ENCODE measurements at places on chromosomes 11 and 22.

GRCh38 chr11:98177925-98178324 is 842.8 kb upstream of the CNTN5 start:
- DNase-seq = no peak

DNA sequence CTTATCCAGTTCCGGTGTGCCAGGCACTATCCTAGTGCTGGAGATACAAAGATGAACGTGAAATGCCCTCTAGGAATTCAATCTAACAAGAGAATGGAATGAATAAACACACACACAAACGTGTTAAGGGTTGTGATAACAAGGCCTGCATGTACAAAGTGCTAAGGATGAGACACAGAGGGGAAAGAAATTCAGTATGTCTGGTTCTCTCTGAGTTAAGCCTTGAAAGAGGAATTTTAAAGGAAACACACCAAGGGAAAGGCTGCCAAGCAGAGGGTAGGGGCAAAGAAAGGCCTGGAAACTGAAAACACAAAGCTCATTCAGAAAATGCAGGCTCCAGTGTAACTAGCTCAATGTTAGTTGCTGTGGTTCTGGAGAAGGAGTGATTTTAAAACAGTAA is 4.2 kb downstream of the CHKA start:
- DNase-seq = no peak

- DNase-seq = peak; percentile 68
Observed at GRCh38 chr11:1890856-1891830, 552 bp downstream of the PRR33 start.

DNA sequence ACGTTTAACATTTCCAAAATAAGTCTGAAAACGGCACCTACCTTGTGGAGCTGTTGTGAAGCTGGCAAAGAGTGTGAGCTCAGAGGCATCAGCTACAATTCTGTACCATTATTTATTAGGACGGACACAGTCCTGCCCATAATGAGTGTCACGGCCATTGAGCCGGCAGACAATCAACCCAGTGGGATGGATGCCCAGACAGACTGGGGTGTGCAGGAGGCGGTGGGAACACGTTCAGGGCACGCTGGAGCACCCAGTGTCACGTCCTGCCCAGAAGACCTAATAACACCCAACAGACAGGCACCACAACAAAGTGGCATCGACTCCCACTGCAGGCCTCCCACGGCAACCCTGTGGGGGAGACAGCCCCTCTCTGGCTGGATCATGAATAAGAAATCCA is 34.5 kb downstream of the TPST2 start:
- no peak for DNase-seq

DNA sequence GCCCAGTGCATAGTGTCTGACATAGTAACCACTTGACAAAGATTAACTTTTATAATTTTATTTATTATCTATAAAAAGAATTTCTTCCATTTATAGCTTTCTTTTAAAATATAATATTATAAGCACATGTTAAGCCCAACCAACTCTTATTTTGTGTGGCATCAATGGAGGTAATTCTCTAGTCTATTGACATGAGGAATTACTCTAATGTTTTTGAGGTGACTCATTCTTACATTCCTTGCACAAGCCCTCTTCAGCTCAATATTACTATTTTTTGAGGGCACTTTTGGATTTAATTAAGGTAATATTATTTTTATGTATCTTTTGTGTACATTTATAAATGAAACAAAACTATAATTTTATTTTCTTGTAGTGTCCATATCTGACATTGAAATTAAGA is 59.6 kb downstream of the AASDHPPT start:
- DNase-seq = no peak

Data from activated CD8-positive, alpha-beta memory T cell treated with anti-CD3 and anti-CD28 coated beads, Interleukin-2, amount 50 U/mL, for 48 hours (primary cell).